Suprapubic skin (tissue), 4 donors: ENCODE measurements at places on chromosomes 16 and 17. TPM values are rescaled to one million over a fixed set of nuclear protein-coding genes. Genes with fewer than 3 reads are reported as not detected.

DNA sequence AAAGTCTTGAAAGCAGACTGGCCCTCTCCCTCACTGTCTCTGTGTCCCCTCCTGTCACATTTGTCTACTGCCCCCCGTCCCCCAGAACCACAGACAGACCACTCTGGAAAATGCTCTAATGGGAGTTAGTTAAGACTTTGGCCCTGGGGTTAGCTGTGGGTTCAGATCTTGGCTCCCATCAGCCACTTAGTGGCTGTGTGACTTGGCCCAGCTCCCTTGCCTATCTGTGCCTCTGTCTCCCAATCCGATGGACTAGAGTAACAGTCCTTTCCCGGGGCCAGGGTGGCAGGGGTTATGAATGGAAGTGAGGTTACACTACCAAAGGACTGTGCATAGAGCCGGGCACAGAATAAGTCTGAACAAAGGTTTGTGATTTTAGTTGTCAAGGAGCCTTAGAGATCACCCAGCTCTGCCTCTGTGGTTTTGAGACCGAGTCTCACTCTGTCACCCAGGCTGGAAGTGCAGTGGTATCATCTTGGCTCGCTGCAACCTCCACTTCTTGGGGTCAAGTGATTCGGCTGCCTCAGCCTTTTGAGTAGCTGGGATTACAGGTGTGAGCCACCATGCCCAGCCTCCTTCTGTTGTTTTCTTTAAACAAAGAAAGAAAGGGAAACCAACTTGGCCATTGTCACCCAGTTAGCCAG, 23.7 kb downstream of the PPL start:
- DNase-seq = no peak

DNA sequence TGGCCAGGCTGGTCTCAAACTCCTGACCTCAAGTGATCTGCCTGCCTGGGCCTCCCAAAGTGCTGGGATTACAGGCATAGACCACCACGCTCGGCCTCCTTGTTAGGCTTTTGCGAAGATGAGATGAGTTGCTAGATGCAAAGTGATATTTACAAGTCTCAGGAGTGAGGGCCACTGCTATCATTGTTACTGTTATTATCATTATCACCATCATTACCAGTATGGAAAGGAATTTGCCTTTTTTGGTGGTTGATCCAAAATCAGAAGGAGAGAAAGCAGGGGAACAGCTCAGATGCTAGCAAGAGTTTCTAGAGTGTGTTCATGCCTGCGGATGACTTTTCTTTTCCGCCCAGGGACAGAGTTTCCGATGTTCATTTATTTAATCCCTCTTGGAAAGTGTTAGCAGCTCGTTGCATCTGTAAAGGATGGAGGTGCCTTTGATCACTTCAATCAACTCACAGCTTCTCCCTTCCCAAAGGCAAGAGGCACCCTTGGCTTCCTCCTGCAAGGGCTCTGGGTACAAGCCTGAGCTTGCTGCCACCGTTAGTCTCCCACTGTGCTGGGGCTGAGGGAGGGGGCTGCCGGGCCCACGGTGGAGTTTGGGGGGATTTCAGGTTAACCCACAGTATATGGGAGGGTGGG, 21.6 kb downstream of the ITPRIPL2 start:
- DNase-seq = no peak

- no peak for DNase-seq
Observed at GRCh38 chr16:68093816-68094613, 8.8 kb downstream of the NFATC3 start.

DRC3 gene
- total RNA-seq = 5.1 TPM

DNA sequence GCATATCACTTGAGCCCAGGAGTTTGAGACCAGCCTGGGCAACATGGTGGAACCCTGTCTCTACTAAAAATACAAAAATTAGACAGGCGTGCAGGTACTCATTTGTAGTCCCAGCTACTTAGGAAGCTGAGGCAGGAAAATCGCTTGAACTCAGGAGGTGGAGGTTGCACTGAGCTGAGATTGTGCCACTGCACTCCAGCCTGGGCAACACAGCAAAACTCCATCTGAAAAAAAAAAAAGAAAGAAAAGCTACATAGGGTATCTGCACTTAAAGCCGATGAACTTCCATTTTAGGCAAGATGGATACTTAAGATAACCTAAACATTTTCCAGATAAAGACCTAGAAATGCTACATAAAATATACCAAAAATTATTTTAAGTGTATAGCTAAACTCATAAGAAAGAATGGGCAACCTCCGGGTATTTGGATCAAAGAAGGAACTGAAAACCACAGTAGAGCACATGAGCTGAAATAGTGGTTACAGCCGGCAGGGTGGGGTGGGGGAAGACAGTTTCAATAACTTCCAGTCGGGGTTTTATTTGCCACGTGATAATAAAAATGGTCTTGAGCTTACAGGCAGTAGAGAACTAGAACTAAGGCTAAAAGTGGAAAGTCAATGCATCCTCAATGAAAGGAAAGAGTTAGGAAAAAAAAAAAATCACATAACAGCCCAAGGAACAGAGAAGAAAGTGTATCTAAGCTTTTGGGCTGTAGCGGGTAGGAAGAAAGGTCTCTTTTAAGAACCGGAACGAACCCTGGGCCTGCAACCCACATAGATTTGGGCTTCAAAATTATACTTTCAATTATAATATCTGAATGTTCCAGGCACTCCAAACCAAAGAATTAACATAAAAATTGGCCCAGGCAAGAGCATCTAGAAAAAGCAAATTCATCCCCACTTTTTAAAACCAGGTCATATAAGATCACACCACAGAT, 53.1 kb downstream of the CFDP1 start:
- DNase-seq = no peak

DNA sequence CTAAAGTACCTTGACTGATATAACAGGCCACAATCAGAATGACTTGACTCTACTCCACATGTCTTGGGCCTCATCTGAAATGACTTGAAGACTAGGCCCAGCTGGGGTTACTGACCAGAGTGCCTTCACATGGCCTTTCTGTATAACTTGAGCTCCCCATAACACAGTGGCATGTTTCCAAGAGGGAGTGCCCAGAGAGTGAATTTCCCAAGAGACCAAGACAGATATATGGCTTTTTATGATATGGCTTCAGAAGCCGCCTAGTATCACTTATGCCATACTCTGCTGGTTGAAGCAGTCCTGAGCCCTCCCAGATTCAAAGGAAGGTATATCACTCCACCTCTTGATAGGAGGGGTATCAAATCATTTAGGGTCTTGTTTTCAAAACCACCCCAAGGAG, 357.5 kb upstream of the EEF2KMT start:
- no peak for DNase-seq

GRCh38 chr17:80220054-80220735, at the start of the genes SGSH and SLC26A11:
TSS of gene SGSH (minus strand) at chr17:80220333. CDS start at chr17:80220313, 20 bp downstream.
TSS of gene SLC26A11 (plus strand) at chr17:80220427. CDS start at chr17:80221561, 1,134 bp downstream.
- DNase-seq = peak; percentile 86

GRCh38 chr17:77439189-77440018, 298.6 kb downstream of the SEC14L1 start:
- no peak for DNase-seq

- DNase-seq = no peak
Observed at GRCh38 chr16:31480851-31481536, 1.9 kb upstream of the SLC5A2 start.

TMEM238L gene
- not detected for total RNA-seq

GRCh38 chr17:4513113-4514032, 14.7 kb downstream of the SPNS2 start:
- no peak for DNase-seq

DNA sequence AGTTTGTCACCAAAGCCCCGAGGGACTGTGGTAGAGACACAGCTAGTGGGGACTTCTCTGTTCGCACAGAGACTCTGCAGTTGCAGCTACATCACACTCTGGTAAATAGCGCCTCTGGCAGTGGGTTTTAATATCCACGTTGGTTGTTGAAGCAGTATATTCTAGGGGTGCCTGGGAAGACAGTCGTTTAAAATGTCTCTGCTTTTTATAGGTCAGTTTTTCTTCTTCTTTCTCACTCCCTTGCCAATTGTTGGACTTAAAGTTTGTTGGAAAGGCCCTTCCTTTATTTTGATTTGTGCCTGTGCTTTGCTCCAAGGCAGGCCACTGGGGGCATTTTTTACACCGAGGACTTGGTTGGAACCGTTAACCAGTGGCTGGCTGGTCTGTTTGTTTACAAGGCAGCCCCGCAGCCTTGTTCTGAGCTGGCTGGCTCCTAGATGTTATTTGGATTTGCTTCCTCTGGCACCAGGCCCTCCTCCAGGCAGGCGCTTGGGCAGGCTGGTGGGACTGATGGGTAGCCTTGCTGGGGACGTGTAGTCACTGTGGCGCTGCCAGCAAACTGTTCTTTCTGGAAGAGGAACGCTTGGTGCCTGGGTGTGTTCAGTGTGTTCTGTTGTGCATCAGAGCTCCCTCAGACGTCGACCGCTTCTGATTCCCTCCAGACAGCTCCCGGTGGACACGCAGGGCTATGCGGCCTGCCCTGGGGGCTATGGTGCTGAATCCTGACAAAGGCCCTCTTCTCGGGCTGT, 218.2 kb upstream of the CHMP6 start:
- peak; percentile 63 for DNase-seq

ANKFN1 gene
- total RNA-seq = 2.3 TPM

GRCh38 chr16:66639091-66639885, 34.8 kb downstream of the CMTM3 start:
- no peak for DNase-seq

DNA sequence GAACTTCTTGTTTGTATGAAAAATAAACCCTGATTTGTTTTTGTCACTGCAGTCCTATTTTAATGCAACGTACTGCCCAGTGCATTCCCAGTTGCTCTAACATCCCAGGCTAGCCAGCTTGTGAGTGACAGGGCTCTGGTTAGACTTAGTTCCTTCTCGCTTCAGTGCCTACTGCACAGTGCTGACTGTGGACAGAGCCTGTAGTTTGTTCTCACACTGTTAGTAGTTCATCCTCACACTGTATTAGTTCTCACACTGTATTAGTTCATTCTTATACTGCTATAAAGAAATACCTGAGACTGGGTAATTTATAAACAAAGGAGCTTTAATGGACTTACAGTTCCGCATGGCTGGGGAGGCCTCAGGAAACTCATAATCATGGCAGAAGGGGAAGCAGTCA, 116.6 kb upstream of the SALL1 start:
- no peak for DNase-seq

DNA sequence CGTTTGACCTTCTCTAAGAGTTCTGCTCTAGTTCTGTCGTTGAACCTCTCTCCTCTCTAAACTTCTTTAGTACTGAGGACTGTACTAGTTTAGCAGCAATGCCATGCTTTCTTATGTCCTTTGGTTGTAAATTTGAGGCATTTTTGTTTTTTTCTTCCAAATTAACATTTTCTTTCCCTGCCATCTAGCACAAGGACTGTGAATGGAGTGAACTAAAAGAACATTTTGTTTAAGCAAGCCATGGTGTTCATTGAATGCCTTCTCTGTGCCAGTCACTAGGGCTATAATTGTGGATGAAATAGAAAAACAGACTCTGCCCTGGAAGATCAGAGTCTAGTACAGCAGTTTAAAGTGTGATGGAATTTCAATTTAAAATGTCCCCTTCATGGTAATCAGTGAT, 137.9 kb downstream of the FTO start:
- DNase-seq = no peak

- no peak for DNase-seq
Observed at GRCh38 chr16:56183266-56183665, 8.0 kb upstream of the GNAO1 start.

PRRT2 gene
- 6.8 TPM for total RNA-seq

TNFSF13 gene
- total RNA-seq = 9.6 TPM

GRCh38 chr17:57898487-57899311, 48.9 kb upstream of the MRPS23 start:
- no peak for DNase-seq

NKD1 gene
- 2.4 TPM for total RNA-seq

ALDOC gene
- 82.9 TPM for total RNA-seq

- no peak for DNase-seq
Observed at GRCh38 chr16:48246066-48246465, 1.3 kb downstream of the ABCC11 start.

- no peak for DNase-seq
Observed at GRCh38 chr17:67238991-67239390, 6.0 kb downstream of the HELZ start.

KRTAP1-5 gene
- total RNA-seq = 17.7 TPM
